Heart left ventricle (tissue), 16 donors: ENCODE measurements at places on chromosomes 7 and 10.

DNA sequence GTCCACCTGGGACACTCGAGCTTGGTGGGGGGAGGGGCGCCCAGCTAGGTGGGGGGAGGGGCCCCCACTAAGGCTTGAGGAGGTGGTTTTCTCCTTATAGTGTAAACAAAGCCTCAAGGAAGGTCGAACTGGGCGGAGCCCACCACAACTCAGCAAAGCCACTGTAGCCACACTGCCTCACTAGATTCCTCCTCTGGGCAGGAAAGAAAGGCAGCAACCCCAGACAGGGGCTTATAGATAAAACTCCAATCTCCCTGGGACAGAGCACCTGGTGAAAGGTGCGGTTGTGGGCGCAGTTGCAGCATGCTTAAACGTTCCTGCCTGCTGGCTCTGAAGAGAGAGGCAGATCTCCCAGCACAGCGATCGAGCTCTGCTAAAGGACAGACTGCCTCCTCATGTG lies 133.1 kb downstream of the SNX13 start:
- no peak for DNase-seq

DNA sequence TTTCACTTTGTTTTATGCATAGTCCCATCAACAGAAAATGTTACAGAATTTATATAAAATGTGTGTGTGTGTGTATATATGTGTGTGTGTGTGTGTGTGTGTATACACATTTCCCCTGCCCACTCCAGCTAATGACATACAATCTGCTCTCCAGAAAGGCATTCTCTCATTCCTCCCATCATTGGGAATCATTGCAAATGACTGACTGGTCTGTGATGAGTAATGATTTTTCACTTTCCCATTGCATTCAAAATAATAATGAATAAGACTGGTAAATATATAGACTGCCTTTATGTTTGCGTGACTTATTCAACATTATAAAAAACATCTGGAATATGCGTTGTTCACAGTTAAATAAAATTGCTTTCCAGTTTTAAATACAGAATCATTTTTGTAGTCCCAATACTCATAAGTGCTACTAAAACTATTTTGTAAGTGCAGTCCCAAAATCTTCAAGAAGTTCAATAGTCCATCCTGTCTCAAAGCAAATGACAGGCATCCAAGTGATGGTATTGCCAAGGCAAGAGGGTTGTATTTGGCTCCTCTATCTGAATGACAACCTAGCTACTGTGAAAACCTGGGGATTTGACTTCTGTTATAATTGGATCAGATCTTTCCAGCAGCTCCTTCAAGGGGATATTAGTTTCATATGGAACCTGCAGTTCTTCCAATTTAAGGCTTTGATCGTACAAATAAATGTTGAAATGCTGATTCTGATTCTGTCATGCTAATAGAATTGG lies 150.9 kb downstream of the POLR1F start:
- no peak for DNase-seq

GRCh38 chr10:126104767-126105166 lies 208.4 kb downstream of the FANK1 start:
- DNase-seq = peak; percentile 37

GRCh38 chr10:71989661-71990454 lies 25.7 kb downstream of the CHST3 start:
- DNase-seq = no peak

DNA sequence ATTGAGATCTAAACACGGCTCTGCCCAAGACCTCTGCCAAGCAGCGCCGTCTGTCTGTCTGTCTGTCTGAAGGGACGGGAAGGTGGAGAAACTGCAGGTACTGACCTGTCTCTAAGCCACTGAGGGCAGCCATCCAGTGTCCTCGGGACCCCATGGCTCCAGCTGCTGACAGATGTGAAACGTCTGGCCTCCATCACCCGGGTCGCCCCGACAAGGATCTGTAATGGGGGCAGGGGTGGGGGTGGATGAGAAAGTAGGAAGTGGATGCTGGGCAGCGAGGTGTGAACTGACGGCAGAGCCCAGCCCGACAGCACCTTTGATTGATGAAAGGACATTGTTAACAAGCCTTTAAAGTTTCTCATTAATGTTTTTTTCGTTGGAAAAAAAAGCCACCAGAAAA lies 193.1 kb downstream of the EBF3 start:
- DNase-seq = no peak

DNA sequence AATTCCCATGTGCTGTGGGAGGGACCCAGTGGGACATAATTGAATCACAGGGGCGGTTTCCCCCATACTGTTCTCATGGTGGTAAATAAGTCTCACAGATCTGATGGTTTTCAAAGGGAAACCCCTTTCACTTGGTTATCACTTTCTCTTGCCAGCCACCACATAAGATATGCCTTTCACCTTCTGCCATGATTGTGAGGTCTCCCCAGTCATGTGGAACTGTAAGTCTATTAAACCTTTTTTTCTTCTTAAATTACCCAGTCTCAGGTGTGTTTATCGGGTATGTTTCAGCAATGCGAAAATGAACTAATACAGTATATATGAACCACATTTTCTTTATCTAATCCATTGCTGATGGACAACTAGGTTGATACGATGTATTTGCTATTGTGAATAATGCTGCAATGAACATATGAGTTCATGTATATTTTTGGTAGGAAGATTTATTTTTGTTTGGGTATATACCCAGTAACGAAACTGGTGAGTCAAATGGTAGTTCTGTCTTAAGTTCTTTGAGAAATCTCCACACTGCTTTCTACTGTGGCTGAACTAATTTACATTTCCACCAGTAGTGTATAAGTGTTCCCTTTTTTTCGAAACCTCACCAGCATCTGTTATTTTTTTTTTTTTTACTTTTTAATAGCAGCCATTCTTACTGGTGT lies 70.0 kb upstream of the HGF start:
- DNase-seq = no peak

- DNase-seq = no peak
These were observed 52.3 kb downstream of the SHTN1 start for GRCh38 chr10:116952729-116953128.

GRCh38 chr7:25240340-25240739 lies 12.1 kb upstream of the NPVF start:
- no peak for DNase-seq

DNA sequence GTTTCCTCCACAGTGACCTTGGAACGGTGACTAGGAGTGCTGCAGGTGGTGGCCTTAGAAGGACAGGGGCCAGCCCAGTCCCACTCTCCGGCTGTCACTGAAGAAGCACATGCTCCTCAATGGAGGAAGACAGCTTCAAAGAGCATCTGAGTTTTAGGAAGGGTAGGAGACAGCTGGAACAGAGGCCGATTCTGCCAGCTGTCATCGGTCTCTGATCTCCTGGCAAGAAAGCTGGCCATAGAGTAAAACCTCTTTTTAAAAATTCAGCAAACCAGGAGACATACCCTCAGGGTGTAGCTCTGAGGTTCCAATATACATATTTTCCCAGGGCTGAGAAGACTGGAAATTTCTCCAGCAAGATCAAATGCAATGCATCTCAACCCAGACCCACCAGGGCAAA lies 55.9 kb downstream of the KCNMA1 start:
- DNase-seq = no peak

DNA sequence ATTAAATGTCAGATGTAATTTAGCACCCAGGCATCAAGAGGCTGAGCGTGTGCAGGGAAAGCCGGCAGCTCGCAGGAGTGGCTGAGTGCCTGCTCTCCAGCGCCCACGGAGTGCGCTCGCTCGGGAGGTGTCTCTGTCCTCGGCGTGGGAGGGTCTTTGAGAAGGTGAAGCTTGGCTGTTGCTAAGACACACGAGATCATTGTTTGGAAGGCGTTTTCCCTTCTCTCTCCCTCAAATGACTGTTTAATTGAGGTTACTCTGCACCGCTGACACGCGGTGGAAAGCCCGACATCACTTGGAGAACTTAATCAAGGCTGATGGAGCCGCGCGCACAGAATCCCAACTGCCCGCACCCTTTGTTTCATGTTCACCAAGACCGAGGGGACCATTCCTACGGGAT lies 414.6 kb downstream of the DNAJB6 start:
- no peak for DNase-seq

DNA sequence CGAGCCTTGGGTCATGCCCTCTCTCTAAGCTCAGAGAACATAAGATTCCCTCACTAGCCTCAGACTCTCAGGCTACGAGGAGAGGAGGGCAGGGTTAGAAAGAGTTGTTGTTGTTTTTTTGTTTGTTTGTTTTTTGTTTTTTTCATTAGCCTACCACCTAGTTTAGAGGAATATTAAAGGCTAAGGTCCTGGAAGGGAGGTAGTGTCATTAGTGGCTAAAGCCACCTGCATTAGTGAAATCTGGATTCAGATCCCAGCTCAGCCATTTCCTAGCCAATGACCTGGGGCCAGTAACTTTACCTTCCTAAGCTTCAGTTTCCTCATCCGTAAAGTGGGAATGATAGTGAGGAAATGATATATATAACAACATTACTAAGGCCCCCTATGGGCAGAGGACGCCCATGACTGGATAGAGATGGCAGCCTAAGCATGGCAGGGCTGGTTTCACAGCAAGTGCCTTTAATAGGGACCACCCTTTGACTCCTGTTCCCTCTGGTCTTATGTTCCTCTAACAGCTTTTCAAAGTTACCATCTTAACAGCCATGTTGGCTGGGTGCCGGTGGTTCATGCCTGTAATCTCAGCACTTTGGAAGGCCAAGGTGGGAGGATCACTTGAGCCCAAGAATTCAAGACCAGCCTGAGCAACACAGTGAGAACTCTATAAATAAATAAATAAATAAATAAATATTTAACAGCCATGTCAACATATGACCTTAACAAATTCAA lies 5.1 kb downstream of the DDIT4 start:
- no peak for DNase-seq

DNA sequence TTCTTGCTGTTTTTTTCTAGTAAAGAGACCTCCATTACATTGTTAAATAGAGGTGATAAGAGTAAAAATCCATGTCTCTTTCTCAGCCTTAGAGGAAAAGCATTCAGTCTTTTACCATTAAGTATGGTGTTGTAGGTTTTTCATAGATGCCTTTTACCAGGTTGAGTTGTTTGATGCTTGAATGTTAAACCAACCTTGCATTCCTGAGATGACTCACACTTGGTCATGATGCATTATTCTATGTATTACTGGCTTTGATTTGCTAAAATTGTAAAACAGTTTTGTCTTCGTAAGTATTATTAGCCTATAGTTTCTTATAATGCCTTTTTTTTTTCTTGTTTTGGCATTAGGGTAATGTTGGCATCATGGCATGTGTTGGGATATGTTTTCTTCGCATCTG lies 90.0 kb downstream of the ANKRD61 start:
- no peak for DNase-seq

DNA sequence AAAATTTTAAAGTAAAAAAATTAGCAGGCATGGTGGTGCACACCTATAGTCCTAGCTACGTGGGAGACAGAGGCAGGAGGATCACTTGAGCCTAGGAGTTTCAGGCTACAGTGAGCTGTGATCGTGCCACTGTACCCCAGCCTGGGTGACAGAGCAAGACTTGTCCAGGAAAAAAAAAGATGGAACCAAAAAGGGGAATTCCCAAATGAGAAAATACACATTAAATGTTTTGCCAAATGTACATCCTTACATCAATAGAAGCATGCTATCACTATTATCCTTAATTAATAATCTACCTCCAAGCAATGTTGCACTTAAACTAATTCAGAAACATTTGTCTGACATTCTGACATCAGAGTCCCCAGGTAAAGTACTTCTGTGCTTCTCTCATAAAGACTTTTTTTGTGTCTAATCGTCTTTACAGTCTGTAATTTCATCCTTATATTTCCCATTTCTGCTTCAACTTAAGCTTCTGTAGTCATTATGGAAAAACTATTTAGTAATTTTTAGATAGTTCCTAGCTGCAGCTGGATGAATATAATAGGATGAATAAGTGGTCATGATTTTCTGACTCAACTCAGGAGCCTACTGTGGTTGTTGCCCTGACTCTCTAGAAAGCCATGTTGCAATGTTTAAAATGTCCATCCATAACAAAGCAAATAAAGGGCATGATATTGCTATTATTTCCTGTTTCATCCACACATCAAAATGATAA lies 57.7 kb downstream of the MYPN start:
- DNase-seq = no peak

DNA sequence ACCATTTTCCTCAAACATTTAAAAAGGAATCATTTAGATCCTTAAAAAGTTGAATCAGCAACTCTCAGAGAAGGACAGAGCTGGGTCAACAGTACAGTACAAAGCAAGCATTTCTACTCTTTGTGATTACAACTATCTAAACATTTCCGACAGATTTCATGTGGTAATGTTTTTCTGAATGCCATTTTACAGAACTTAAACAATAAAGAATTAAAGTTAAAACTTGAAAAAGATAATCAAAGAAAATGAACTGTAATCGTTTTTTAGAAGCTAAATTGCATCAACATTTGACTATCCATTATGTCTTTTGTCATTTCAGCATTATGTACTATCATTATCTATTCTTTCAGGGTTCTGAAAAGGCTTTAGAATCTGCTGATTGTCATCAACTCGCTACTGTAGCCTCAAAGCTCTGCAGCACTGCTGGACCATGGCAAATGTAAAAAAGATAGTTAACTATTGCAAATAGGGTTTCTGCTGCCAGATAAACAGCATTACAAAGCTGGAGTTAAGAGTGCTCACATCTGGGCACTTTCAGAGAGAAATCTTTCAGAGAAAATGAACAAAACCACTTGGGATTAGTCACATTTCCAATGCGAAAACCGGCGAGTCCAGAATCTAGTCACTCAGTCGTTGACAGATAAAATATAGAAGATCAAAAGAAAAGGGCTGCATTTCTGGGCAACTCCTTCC lies 160.4 kb upstream of the LAMB4 start:
- no peak for DNase-seq

GRCh38 chr10:99976886-99977665 lies 32.7 kb downstream of the DNMBP start:
- DNase-seq = no peak

DNA sequence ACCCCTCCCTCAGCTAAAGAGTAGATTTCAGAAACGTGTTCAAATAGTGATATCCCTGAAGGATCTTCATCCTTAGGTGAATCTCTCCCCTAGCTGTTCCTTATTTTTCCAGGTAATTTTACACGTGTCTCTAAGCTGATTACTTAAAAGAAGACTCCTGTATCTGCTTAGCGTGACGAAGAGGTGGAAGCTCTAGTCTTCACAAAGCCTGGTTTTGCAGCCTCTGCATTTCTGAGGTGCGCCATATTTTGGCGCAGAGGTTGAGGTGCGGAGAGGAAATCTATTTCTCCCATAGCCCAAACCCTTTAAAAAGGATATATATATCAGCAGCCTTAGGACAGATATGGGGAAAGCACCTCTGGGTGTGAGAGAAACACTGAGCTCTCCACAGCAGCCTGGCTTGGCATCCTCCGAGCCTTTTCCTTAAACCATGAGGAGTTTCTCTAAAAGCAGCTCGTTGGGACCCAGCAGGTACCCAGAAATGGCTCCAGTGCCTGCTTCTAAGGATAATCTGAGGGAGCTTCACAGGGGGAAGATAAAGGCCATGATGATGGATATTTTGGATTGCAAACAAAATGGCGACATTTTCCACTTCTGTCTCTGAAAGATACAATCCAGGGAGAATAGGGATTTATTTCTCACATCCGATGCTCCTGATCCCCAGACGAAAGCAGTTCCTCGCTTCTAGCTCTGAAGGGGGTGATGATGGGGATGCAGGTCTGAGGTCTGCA lies 3.0 kb upstream of the HOXA2 start:
- DNase-seq = no peak
